Mesothelial cell of epicardium (in vitro differentiated cells): ENCODE measurements at places on chromosomes 1 and 21.

DNA sequence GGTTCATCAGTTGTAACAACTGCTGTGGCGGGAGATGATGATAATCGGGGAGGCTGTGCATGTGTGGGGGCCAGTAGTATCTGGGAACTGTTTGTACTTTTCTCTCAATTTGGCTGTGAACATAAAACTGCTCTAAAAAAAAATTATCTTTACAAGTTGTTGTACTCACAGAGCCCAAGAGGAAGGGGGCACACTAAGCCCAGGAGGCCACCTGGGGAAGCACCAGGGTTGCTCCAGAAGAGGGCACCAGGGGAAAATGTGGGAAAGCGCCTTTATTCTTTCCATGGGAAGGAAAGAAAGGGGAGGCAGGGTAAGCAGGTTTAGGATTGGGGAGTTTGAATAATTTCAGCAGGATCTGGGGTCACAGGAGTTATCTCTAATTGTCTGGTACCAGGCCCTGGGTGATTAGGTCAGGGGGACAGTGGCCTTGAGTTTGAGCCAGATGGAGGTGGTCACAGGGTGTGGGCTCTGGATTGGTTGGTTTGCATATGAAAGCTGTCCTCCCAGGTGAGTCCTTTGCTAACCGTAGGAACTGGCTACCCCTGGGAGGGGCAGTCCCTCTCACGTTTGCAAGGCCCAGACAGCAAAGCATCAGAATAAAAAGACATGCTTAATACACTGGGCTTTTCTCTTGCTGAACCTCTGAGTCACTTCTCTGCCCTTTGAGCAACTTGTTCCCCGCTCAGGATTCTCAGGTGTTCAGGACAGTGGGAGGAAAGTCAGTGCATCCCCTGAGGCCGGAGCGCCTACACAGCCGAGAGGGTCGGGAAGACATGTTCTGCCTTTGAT lies 11.2 kb downstream of the MYOC start:
- no peak for DNase-seq

DNA sequence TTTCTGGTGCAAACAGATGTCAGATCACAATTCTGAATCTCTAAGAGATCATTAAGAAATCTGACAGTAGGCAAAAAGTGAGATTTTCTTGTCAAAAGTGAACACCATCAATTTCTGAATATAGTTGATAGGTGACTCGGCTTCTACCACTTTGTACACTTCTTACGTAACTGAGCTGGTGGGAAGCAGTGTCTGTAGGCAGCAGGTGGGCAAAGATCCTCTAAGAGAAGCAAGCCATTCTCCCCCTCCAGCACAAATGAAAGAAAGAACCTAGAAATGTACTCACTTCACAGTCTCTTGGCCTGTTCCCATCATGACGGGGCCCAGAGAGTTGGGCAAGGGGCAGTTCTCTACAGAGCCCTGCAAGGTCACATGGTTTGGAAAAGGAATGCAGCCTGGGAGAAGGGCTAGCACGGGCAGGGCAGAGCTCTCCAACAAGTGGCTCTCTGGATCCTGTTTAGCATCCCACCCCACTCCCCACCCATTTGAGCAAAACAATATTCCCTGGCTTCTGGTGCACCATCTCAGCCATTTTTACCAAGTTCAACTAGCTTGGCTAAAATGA lies 412.6 kb downstream of the LTN1 start:
- no peak for DNase-seq

GRCh38 chr1:203044546-203045250 lies 18.4 kb downstream of the PPFIA4 start:
- DNase-seq, result no peak

DNA sequence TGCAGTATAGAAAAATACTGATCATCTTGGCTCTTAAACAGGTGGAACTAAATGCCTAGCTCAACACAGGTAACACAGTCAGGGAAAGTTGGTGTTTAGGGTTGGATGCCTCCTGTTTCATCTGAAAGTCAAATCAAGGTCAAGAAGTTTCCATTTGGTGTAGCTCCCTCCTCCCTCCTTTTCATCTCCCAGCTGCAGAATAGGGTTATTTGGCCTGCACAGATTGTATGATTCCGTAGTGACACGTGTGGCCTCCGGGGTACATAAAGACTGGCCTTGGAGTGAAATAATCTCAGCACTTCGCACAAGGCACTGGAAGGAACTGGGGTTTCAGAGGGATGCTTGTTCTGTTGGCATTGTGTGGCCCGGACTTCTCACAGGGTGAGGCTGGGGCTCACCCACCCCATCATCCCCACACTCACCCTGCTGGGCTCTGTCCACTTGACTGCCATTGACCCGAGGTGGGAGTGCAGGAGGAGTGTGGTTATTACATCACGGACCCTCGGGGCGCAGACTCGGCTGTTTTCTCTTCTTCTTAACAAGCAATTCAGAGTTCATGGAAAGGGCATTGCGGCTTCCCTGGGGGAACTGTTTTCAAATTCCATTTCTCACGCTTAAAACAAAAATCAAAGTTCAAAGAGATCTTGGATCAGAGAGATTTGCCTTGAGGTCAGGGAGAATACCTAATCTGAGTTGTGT lies 18.4 kb downstream of the IGSF5 start:
- DNase-seq, result no peak

- no peak for DNase-seq
These were observed 228.8 kb downstream of the PBX1 start for GRCh38 chr1:164787834-164788231.

GRCh38 chr1:20139776-20140612 lies 871 bp downstream of the PLA2G2F start:
- no peak for DNase-seq

DNA sequence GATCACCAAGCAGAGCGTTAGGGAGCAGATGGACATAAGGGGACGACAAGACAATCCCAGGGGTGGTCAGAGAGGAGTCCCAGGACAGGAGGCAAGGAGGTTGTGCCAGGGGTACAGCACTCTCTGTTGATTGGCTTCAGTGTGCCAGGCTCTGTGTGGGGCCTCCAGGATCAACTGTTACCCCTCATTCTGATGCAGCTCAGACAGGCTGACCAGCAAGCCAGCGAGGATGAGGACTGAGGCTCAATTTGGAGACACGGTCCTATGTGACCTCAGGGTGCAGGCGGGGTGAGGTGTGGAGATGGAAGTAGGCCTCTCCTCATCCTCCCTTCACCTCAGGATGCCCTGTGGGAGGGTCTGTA lies 4.0 kb downstream of the HYI start:
- no peak for DNase-seq

DNA sequence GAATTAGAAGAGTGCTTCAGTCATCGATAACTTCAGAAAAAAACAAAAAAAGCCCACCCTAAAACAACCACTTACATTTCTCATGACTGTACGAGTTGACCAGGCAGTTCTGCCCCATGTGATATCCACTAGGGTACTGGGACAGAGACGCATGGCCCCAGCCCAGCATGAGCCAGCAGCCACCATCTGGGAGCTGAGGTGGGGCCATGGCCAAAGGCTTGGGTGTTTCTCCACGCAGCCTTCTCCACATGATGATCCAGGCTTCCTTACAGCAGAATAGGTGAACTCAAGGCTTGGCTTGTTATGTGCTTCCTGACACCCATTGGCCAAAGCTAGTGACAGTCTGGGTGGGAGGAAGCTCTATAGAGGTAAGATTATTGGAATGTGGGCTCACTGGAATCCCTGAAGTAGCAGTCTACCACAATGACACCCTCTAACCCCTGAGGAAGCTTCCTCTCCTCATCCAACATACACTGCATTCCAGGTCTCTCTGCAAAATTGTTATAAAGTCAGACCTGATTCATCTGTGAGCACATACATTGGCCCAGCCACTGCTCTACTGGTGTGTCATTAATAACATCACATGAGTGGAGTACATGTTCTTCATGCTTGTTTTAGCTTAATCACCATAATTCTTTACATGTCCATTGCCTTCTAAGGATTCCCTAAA lies 66.3 kb upstream of the NTPCR start:
- no peak for DNase-seq
